ENCODE measurements at places on chromosomes 1 and 21.

DNA sequence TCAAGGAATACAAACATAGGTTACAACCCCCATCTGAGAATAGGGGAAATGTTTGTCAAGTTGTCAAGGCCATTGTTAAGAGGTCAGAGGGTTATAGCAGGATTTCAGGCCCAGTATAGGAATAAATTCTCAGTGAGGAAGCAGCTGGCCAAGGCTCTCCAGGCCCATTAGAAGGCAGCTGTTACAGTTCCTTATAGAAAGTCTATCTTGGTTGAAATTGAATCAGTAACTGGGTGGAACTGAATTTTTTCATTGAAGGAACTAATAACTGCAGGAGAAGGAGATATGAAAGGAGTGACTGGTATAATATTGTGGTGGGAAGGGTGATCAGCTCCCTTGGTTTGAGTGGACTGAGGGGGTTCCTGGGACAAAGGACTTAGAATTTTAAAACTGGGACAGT is 134.1 kb downstream of the CYYR1 start:
- DNase-seq: no peak

DNA sequence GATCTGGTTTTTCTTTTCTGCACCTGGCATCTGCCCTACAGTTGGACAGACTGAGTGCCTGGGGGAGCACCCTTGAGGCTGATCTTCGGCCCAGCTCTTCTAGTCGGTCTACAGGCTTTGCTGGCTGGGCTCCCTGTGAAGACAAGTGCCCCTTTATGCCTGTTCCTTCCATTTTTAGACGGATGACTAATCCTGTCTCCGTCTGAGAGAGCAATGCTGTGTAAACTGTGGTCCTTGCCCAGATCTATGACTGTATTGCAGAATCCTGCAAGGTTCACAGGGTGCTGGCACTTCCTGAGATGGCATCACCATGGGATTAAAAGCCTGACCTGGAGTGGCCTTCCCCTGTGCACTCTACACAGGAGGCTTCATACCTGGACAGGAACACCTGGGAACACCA is 47.6 kb upstream of the SAMD13 start:
- no peak for DNase-seq

DNA sequence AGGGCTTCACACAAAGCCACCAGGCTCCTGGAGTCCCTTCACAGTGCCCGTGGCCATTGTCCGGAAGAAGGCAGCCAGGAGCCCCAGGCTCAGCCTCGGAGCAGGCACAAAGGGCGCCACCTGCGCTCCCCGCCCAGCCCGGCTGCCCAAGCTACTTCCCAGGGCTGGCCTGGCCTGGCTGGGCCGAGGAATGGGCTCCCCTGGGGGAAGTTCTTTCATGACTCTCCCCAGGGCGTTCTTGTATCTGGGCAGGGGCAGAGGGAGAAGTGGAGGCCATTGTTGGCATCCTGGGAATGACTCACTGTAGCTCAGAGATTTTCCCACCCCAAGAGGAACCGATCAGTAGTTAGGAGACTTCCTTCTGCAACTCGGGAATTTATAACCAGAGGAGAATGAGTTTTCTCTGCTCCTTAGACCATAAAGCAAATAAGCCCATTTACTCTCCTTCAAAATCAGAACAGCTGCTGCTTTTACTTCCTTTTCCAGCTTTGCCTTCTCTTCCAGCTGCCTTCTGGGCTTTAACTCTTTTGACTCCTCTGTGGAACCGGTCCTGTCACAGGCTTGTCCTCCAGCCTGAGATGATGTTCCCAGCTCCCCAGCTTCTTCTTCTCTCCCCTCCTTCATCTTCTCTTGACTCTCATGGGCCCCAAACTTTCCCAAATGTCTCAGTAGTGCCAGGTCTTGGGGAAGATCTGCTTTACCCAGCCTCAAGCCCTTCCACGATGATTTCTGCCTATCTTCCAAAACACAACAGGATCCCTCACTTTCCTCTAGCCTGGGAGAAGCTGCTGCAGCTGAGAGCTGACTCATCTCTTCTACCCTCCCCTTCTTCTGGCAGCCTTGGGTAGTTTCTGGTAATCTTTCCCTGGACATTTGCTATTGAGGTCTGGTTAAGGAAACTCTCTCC is 118.7 kb upstream of the CD34 start:
- DNase-seq: no peak

DNA sequence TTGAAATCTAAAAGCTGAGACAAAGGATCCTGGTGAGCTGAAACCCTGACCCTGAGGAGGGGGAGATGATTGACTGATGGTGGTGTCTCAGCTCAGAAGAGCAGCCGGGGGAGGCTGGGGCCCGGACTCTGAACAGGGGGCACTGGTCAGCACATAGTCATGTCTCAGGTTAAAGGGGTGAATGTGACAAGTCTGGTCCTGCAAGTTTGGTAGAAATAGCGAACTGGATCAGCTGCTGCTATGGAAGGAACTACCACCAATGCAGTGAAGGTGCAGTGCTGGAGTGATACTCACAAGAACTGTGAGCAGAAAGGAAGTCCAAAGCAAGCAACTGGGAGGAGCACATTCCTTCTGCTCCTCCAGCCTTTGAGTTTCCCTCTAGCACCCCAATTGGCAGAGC is 98.8 kb upstream of the SSX2IP start:
- DNase-seq: no peak

DNA sequence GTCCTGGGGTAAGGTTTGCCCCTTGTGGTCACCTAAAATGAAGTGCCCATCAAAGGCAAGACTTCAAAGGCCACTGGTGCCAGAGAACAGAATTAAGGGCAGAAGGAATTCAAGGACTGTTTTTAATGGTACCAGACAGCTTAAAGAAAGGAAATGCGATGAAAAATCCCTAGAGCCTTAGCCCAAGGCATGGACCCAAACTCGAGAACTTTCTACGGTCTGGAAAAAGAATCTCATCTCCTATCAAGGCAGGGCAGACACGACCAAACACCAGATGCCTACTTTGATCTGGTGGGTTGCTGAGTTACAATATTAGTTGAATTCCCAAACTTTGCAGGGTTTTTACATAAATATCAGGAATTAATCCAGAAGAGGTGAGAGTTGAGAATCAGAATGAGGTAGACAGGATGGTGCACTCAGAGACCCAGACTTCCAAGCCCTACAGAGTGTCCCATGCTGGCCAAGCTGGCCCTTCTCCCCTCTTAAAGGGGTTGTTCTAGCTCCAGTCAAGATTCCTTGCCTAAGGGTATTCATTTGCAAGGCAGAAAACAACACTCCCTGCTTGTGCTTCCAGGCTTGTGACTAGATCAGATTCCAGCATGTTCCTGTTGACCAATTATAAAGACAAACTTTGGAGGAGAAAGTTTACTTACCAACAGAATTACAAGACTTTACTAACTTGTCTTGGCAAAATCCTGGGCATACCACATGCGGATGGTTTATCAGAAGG is 48.0 kb downstream of the EDN2 start:
- DNase-seq: no peak

DNA sequence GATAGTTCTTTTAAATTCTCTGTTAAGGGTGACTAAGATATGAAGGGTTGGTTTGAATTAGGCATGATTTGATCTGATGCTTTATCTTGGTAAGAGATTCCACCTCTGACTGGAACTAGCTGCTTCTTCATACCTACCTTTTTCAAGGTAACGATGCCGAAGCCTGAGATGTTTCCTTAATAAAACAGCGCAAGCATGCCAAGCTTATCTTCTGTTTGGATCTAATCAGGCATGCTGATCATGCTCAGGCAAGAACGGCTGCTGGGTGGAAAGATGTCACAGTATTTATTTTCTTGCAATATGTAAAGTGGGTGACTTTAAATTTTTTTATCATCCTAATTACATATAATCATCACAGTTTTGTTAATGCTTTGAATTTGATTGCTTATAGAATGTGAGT is 148.7 kb downstream of the ADGRL2 start:
- DNase-seq: no peak

All from DMS79 (cell line).